Memory B cell (primary cell): ENCODE measurements at places on chromosomes 16 and 17.
A peak's percentile ranks its signal among the peaks of the same experiment; 100 is the strongest.

DNA sequence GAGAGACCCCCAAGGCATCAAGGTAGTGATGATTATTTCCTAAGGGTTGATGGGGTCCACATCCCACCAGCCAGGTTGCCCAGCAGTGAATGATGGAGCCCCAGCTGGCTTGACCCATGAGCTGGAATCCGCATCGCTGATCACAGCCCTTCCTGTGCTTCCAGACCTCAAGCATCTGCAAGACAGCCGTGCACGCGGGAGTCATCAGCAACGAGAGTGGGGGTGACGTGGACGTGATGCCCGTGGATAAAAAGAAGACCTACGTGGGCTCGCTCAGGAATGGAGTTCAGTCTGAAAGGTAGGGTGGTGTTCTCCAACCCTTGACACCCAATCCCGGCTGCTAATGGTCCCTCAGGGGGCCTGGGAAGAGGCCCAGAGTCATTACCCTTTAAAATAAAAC lies 69.3 kb downstream of the CRISPLD2 start:
- H3K36me3 ChIP-seq: no peaks in the 10 kb centered on the region
- H3K4me3 ChIP-seq: no peak overlapping the region
- DNase-seq: no peak

DNA sequence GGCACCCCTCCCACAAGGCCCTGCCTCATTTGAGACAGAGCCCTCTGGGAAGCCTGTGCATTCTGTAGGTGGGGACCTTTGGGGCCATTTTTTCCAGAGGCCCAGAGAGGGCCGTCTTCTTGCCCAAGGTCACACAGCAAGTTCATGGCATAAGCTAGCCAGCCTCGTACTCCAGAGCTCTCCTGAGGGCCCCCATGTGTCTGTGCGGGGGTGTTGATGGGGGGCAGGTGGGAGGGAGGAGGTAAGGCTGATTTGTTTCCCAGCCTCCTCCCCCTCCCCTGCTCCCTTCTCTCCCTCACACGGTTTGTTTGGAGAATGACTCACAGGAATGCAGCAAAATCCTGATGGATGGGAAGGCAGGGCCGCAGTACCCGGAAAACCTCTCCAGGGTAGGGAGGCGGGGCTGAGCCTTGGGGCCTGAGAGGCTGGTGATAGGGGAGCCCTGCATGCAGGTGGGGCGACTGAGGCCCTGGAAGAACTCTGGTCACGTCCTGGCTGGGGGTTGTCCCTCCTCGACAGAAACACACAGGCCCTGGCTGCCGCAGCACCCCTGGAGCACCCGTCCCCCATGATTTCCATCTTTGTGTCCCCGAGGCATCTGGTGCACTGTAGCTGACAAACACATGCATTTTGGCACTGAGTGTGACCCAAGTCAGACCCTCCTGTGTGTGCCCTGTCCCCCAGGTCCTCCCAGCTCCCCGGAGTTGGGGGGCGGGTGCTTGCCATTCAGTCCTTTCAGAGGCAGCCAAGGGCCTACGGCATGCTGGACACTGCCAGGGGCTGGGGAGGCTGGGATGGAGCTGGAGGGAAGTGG lies 29.7 kb downstream of the RAI1 start:
- no peaks in the 10 kb centered on the region for H3K36me3 ChIP-seq
- DNase-seq: no peak
- H3K27ac ChIP-seq: no peak overlapping the region
- no peak overlapping the region for H3K4me3 ChIP-seq

DNA sequence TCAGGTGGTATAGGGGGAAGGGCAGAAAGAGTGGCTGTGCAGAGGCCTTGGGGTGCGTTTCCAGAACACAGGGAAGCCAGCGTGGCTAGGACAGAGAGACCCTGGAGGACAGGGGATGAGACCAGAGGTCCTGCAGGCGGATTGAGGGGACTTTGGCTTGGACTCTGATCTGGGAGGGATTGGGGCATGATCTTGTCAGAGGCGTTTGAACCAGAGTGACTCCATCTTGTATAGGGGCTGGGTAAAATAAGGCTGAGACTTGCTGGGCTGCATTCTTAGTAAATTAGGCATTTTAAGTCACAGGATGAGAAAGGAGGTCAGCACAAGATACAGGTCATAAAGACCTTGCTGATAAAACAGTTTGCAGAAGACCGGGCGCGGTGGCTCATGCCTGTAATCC lies 5.4 kb upstream of the NATD1 start:
- H3K27me3 ChIP-seq: no peaks in the 10 kb centered on the region
- H3K4me1 ChIP-seq: no peaks in the 10 kb centered on the region
- H3K27ac ChIP-seq: no peak overlapping the region
- H3K36me3 ChIP-seq: no peaks in the 10 kb centered on the region

GRCh38 chr17:17109907-17110306 lies 67.7 kb downstream of the MPRIP start:
- H3K27me3 ChIP-seq: no peaks in the 10 kb centered on the region
- peaks cover 3% of the 10 kb centered on the region for H3K36me3 ChIP-seq
- peak overlapping the region; percentile 56 for H3K27ac ChIP-seq
- H3K4me1 ChIP-seq: peaks cover 60% of the 10 kb centered on the region
- DNase-seq: peak; percentile 18

- peaks cover 21% of the 10 kb centered on the region for H3K27me3 ChIP-seq
- no peaks in the 10 kb centered on the region for H3K36me3 ChIP-seq
- H3K27ac ChIP-seq: no peak overlapping the region
- no peak for DNase-seq
These were observed 266.0 kb upstream of the SDK2 start for GRCh38 chr17:73910206-73910605.

DNA sequence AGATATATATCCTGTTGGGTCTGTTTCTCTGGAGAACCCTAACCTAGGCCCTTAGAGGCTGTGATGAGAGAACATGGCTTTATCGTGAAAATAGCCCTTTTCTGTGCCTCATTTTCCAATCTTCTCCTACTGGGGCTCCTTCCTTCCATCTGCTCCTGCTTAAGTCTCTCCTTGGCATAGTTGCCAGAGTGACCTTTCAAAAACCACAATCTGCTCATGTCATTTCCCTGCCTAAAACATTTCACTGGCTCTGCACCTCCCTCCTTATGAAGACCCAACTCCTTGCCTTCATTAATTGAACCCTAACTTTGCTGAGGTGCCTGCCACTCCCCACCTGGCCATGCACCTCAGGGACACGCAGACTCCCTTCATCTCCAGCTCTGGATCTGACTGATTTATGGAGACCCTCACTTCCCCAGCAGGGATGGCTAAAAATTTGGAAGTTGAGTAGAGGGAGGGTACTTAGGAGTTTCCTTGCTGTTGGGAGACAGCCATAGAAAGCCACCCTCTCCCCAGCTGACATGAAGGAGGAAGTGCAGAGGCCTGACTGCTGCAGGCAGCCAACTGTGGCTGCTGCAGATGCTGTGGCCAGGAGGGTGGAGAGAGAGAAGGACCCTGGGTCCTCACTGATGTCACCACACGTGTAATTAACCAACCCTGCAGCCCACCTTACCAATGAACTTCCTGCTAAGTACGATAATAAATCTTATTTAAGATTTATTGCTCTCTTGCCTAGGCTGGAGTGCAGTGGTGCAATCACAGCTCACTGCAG lies 6.3 kb upstream of the GGA2 start:
- no peaks in the 10 kb centered on the region for H3K27me3 ChIP-seq
- DNase-seq: peak; percentile 57
- H3K4me3 ChIP-seq: peak overlapping the region; percentile 22
- peaks cover 45% of the 10 kb centered on the region for H3K4me1 ChIP-seq
- peak overlapping the region; percentile 90 for H3K27ac ChIP-seq

DNA sequence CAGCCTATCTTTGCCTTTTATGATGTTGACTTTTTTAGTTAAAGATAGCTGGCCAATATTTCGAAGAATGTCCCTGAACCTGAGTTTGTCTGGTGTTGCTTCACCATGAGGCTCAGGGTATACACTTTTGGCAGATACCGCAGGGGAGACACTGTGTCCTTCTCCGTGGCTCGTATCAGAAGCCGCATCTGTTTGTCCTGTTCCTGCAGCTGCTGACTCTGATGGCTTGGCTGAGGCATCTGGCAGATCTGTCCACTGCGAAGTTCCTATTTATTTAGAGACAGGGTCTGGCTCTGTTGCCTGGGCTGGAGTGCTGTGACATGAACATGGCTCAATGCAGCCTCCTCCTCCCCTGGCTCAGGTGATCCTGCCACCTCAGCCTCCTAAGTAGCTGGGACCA lies 93.5 kb downstream of the CRISPLD2 start:
- H3K4me1 ChIP-seq: peaks cover 3% of the 10 kb centered on the region
- peaks cover 13% of the 10 kb centered on the region for H3K27me3 ChIP-seq
- DNase-seq: no peak
- H3K4me3 ChIP-seq: no peak overlapping the region
- no peaks in the 10 kb centered on the region for H3K36me3 ChIP-seq

DNA sequence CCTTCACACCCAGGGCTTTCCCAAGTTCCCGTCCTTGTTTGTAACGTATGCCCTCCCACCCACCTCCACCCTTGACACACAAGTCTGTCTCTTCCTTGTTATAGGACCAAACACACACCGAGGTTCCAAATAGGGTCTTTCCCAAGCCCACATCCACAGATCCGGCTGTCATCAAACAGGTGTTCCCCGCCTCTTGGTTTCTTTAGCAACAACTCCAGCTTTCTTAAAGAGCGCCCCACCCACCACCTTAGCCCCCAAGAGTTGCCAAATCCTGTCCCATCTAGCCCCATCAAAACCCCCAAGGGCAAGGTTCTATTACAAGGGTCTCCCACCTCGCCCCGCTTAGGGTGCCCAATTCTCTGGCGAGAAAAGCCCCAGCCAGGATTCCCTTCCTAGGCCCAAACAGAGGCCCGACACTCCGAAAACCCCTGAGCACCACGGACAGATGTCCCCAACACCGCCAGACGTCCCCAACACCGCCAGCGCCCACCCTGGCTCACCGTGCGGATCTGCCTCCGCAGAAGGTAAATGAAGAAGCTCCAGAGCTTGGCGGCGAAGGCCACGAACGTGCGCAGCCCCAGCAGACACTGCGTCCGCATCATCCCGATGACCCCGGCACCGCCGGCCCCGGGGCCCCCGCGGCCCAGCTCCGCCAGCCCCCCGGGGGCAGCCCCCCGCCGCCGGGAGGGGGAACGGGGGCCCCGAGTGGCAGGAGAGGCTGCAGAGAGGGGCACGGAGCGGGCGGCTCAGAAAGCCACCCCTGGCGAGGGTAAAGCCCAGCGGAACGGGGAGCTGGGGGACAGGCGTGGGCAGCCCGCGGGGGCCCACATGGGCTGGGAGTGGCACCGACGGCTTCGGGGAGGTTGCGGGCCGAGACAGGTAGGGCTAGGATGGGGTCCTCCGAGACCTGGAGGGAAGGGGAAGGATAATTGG lies 573 bp downstream of the CTDNEP1 start:
- peak; percentile 25 for DNase-seq
- H3K27ac ChIP-seq: peak overlapping the region; percentile 99
- H3K4me3 ChIP-seq: peak overlapping the region; percentile 89
- no peaks in the 10 kb centered on the region for H3K27me3 ChIP-seq
- peaks cover 26% of the 10 kb centered on the region for H3K4me1 ChIP-seq
- peaks cover 20% of the 10 kb centered on the region for H3K36me3 ChIP-seq

DNA sequence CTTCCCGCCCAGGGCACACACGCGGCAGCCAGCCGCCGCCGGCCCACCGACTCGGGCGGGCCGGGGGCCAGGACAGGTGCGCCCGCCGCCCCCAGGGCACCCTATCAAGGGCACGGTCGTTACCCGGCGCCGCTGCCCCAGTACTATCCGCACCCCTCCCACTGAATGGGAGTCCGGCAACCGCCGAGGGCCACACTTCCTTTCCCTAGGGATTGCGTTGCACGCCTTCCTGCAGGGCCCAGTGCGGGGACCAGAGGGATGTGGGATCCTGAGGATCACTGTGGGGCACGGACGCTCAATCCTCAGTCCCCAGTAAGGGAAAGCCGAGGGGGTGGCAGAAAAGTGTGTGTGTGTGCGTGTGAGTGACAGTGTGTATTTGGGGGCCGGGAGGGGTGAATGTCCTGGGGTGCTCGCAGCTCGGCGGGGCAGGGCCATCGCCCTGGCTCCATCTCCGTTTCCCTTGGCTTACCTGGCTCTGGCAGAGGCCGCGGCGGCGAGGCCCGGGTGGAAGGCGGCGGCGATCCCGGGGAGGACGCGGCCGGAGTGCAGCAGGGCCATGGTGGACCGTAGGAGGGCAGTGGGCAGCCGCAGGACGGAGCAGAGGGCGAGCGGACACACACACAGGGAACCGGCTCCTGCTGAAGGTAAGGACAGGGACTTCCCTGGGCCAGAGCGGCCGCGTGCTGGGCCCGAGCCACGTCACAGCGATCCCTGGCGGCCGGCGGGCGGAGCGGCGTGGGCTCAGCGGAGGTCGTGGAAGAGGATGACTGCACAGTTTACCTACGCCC lies at the start of gene GOT2:
Gene GOT2 (minus strand): TSS at position 646 of the 788 bp plus-strand sequence. CDS start 88 bp downstream, at position 558.
- H3K27ac ChIP-seq: peak within 1 kb of the TSS; percentile 91
- peaks cover 2% of the 10 kb centered on the region for H3K27me3 ChIP-seq
- DNase-seq: peak; percentile 78
- no peaks in the 10 kb centered on the region for H3K36me3 ChIP-seq

- H3K36me3 ChIP-seq: no peaks in the 10 kb centered on the region
- no peaks in the 10 kb centered on the region for H3K27me3 ChIP-seq
- no peaks in the 10 kb centered on the region for H3K4me1 ChIP-seq
- DNase-seq: no peak
- H3K4me3 ChIP-seq: no peak overlapping the region
- no peak overlapping the region for H3K27ac ChIP-seq
These were observed 266.4 kb downstream of the CBLN1 start for GRCh38 chr16:49015225-49015592.

GRCh38 chr16:18784917-18785623 lies 5.1 kb downstream of the RPS15A start:
- peaks cover 44% of the 10 kb centered on the region for H3K36me3 ChIP-seq
- H3K27me3 ChIP-seq: no peaks in the 10 kb centered on the region
- peaks cover 39% of the 10 kb centered on the region for H3K4me1 ChIP-seq
- no peak overlapping the region for H3K4me3 ChIP-seq
- no peak for DNase-seq
- H3K27ac ChIP-seq: peak overlapping the region; percentile 45

GRCh38 chr16:80518436-80518835 lies 22.4 kb upstream of the DYNLRB2 start:
- peaks cover 10% of the 10 kb centered on the region for H3K4me1 ChIP-seq
- no peak overlapping the region for H3K4me3 ChIP-seq
- H3K27ac ChIP-seq: no peak overlapping the region
- H3K36me3 ChIP-seq: no peaks in the 10 kb centered on the region
- H3K27me3 ChIP-seq: peaks cover 11% of the 10 kb centered on the region
- DNase-seq: peak; percentile 39
